ENCODE measurements at places on chromosomes 1 and 21.

DNA sequence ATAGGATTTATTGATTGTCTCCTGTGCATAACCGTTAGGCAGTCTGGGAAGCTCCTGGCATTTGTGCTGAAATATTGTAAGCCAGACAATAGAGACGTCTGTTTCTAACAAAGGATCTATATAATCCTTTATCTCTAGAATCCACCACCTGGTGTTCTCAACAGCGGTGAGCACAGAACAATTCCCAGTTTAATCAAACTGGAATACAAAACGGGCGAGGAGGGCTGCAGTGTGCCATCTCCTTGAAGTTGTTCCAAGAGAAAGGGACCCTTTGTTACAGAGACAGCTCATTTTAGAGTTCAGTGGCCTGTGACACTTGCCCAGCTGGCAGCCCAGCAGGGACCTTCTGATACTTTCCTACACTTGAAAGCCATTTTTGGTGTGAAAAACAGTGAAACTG, 162.8 kb upstream of the IVNS1ABP start:
- DNase-seq: no peak

DNA sequence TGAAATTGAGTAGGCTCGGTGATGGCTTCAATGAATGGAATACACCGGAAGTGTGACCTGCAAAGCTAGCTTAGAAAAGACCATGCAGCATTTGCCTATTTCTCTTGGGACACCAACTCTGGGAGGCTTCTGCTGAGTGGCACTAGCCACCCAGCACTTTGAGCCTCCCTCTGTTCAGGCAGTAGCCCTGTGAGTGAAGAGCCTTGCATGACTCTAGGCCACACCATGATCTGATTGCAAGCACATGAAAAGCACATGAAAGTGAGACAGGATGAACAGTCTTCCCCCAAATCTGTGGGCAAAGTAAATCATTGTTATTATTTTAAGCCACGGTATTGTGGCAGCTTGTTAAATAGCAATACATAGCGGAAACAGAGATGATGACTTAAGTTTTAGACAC, 2.8 kb downstream of the CD48 start:
- DNase-seq: no peak

GRCh38 chr1:208273386-208274017, 29.3 kb upstream of the PLXNA2 start:
- no peak for DNase-seq

DNA sequence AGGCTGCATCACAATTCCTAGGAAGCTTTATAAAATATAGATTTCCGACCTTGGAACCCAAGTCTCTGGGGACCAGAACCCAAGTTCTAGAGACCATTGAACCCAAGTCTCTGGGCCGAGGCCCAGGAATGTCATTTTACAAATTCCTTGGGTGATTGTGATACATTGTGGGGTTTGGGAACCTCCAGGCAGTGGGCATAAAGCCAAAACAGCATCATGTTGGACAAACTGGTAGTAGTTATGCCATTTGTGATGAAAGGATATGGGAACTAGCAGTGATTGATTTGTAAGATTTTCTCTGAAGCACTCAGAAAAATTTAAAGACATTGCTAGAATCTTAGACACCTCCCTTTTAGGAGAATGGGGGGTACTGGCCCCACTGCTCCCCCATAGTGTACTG, 160.2 kb downstream of the HIVEP3 start:
- DNase-seq: no peak

GRCh38 chr21:44574457-44575306, 1.2 kb downstream of the KRTAP10-4 start:
- DNase-seq: no peak

- DNase-seq: no peak
Measured at GRCh38 chr21:43278359-43278758, 109.6 kb downstream of the CRYAA start.

GRCh38 chr1:227895828-227896685, 51.7 kb downstream of the WNT9A start:
- no peak for DNase-seq

GRCh38 chr1:107787299-107787698, 177.7 kb downstream of the VAV3 start:
- DNase-seq: no peak

DNA sequence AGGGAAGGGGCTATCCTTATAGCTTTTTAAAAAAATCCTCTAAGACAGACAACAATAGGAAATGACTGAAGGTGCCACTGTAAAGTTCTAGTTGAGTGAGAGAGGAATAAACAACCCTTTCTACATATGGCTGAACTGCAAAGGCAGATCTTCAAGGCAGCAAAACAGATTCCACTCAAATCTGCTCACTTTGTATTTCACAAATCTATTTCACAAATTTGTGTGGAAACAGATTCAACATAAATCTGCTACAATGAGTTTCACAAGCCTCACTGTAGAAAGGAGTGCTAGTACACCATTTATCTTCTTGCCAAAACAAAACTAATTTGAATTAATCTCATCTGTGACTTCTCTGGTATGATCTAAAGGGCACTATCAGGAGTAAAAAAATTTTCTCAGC, 451.3 kb downstream of the PLA2G4A start:
- no peak for DNase-seq

- no peak for DNase-seq
Measured at GRCh38 chr1:201673915-201674314, 135.0 kb downstream of the NAV1 start.

DNA sequence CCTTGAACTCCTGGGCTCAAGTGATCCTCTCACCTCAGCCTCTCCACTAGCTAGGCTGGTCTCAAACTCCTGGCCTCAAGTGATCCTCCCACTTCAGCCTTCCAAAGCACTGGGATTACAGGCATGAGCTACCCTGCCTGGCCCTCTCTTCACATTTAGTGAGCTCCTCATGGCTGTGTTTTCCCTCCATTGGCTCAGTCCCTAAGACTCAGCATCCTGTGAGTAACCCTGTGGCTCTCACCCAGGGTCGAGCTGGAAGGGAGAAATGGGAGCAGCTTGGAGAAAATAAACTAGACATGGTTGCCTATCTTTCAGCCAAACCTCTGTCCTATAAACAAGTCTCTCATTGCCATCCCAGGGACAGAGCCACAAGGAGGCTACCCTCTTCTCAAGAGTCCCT, 17.5 kb downstream of the NCF2 start:
- DNase-seq: no peak

GRCh38 chr1:67753776-67754525, 69.0 kb downstream of the GADD45A start:
- no peak for DNase-seq

DNA sequence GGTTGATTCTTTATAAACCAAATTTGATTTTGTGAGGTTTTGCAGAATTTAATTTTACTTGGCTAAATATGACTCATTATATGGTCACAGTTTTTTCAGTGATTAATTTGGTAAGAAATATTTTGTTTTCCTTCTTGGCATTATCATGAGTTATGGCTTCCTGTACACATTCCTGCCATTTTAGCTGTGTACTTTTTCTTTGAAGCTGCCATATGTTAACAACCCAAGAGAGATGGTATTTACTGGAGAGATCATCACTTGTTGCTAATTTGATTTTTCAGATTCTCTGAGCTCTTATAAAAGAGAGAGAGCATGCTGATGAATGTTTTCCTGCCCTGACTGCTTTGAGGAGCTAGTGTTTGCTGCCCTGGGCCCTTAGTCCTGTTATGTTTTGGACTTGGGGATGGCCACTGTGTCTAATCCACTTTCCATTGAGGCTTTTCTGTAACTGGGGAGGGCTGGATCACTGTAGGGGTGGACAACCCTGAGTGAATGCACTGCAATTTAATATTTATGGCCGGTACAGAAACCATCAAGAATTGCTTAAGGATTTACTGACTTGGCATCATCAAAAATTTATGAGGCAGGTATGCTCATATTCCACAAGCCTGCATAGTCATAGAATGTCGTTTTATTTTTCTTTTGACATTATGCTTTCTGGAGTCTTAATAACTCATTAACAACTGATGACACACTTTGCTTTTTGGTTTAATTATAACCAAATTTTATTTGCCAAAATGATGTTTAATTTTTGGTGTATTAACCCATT, 200.9 kb downstream of the DISC1 start:
- DNase-seq: peak; percentile 35

- no peak for DNase-seq
Measured at GRCh38 chr1:31095298-31095981, 29.9 kb upstream of the PUM1 start.

DNA sequence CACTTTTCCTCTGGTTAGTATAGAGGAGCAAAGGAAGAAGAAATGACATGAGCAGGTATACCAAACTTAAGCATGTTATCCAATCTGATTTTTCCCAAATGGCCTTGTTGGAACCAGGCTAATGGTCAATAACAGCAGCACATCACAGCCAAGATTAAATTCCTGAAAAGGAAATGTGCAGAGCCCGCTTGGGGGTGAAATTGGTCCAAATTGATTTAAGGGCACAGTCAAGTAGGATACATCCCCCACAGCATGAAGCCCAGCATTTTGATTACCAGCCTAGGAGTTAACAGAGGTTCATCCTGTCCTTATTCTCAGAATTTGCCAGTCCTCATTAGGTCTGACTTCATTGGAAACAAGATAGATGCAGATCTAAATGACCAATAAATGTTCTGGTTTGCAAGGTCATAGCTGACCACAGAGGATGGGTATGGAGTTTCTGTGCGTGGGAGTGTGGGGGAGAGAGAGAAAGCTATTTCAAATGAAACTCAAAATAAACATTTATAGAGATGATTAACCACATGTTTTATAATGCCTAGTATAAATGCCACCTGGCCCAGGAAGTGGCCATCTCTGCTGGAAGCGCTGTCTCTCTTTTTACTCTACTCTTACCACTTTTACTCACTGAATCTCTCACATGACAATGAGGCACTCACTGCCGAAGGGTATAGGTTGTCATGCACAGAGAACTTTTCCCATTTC, 38.7 kb downstream of the RGS5 start:
- peak; percentile 91 for DNase-seq

GRCh38 chr1:232621050-232621449, 8.9 kb downstream of the SIPA1L2 start:
- DNase-seq: peak; percentile 48

DNA sequence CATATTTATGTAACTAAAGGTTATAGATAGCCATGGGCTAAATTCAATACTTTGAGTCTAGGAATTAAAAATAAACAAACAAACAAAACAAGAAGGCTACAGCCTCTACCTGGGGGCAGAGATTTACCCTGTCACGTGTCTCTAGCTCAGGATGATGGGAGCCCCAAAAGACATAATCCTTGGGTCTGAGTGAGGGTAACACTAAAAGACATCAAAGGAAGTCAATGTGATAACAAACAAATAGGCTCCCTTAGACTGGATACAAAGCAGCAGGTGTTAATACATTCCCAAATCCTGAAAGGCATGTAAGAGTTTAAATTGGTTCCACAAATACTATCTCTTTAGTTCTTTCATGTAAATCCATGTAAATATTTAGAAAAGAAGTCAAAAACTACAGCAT, 10.7 kb downstream of the MYSM1 start:
- no peak for DNase-seq

DNA sequence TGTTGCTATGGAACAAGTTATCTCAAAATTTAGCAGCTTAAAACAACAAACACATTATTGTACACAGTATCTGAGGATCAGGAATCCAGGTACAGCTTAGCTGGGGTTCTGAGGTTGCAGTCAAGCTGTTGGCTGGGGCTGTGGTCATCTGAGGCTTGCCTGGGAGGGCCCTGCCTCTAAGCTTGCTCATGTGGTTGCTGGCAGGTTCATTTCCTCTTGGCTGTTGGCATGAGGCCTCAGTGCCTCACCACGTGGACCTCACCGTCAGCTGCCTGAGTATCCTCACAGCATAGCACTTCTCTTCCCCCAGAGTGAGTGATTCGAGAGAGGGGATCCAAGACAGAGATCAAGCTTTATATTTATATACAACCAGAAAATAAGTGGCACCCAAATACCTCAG, 18.6 kb downstream of the NTPCR start:
- peak; percentile 28 for DNase-seq

DNA sequence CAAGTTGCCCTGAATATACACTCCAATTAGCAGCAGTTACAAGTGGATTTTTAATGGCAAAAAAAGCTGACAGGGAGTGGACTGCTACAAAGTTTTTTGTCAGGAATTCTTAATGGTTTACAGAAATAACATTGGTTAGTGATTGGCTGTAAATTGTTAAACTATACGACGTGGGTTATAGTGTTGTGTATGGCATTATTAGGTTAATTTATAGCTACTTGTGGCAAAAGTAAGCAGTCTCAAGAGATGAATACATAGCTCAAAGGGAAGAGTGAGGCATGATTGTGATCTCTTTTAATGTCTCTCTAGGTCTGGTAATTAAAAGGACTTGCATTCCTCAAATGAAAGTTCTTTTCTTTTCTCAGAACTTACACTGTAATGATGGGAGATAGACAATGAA, 75.8 kb upstream of the CD1D start:
- DNase-seq: peak; percentile 6

DNA sequence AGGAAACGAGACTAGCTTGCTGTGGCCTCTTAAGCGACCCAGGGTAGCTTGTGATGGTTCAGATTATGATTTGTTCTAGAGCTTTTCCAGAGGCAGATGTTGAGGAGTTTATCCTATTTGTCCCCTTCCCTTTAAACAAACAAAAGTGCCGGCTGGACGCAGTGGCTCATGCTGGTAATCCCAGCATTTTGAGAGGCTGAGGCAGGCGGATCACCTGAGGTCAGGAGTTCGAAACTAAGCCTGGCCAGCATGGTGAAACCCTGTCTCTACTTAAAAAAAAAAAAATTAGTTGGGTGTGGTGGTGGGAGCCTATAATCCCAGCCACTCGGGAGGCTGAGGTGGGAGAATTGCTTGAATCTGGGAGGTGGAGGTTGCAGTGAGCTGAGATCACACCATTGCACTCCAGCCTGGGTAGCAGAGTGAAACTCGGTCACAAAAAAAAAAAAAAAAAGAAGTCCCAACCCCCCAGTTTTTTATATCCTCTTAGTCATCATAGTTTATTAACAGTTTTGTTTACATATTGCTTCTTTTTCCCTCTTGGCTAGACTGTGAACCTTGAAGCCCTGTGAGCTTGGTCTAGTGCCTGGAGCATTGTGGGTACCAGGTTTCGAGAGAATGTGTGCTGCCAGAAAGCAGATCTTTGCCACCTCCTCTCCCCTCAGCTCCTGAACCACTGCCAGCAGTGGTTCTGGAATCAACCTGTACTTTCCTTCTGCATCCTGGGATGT, 29.8 kb downstream of the MAPKAPK2 start:
- DNase-seq: no peak

- DNase-seq: no peak
Measured at GRCh38 chr21:28856588-28857250, 136.0 kb downstream of the LTN1 start.

GRCh38 chr1:170273291-170274130, 127.8 kb downstream of the NTMT2 start:
- no peak for DNase-seq

DNA sequence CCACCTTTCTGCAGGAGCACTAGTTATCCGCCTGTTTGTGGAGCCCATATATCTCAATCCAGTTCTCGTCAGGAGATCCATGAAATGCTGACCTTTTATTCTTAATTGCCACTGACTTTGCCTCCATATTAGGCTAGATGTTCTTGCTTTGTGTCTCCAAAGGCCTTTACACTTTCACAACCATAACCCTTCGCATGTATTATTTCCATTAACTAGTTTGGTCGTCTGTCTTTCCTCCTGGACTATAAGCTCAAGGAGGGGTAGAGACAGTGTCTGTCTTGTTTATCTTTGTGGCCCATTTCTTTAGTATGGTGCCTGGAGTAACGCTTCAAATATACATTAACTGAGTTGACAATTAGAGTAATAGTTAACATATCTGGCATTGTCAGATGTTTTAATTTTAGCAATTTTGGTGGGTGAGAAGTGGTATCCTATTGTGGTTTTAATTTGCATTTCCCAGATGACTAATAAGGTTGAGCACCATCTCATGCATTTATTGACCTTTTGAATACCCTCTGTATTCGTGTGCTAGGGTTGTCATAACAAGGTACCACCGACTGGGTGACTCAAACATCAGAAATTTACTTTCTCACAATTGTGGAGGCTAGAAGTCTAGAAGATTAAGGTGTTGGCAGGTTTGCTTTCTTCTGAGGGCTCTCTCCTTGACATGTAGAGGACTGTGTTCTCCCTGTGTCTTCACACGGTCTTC, 21.7 kb upstream of the IL12RB2 start:
- no peak for DNase-seq
